Stimulated activated CD4-positive, alpha-beta T cell treated with anti-CD3 and anti-CD28 coated beads, Interleukin-1b, Interleukin-23, amount 100 ng/mL, for 4 hours (primary cell): ENCODE measurements at places on chromosomes 13 and 19.

GRCh38 chr13:36531746-36532486, 99.6 kb downstream of the CCNA1 start:
- no peak for DNase-seq

DNA sequence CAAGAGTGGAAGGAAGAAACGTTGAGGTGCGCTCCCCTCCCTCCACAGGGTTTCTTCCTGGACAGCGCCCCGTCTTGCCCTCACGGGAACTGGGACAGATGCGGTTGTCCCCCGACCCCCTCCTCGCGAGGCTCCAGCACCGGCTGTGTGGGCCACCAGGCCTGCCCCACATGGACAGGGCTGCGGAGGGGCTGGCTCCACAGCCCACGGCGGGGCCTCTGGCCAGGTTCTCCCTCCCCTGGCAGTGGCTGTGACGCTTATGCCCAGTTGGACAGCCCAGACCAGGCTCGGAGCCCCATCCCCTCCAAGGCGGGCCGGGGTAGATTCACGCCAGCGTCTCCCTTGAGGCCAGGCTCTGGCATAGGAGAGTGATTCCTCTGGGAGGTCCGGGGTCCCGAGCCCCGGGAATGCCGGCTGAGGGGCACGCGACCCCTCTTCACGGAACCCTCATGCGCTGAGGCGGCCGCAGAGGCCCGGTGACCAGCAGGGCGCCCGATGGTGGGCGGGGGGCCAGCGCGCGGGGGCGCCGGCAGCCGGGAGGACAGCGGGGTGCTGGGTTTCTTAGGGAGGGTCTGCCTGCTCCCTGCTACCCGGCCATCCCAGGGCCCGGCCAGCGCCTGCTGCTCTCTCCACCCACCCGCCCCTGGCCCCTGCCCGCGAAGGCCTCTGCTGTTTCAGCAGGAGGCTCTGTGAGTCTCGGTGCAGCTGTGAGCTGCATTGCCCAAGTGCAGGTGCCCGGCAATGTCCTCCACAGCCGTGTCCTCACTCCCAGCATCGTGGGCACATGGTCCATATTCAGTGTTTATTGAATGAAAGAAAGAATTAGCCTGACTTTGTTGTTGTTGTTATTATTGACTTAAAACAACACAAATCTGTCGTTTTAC, 20.3 kb upstream of the GAS6 start:
- DNase-seq, result no peak

DNA sequence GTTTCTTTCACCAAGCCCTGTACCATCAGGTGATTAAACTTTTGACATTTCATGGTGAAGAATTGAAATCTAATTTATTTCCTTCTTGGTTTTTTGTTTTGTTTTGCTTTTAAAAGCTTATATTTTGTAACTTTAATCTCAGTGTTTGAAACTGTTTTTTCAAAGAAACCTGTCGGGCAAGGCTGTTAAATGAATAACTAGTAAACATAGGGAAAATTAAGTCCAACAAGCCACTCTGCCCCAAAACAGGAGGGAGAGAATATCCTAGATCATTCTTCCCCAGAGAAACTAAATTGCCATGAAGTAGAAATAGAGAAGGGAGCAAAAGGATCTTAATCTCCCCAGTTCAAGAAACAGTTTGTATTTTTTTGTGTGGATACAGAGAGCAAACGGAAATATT, 98.2 kb downstream of the FREM2 start:
- no peak for DNase-seq

DNA sequence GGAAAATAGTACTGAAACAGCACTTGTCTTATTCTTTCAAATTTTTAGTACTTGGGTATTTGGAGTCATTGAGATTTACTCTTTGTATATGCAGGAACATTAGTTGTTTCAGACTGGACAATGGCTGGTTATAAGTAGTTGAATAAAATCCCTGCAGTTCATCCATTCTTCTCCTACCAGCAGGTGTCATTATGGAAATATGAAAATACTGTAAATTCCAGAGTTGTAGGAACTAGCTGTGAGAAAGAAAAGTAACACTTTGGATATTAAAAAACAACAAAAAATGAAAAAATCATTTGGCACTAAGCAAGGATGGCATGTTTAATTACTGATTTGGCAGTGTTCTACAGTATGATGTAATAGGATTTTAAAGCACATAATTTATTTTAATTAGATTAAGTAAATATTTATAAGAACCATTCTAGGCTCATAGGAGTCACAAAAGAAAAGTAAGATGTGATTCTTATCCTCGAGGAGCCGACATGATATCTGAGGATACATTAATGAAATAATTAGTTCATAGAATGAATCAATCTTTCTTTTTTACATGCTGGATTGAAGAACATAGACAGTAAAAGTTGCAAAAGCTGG, 155.3 kb downstream of the KCNRG start:
- no peak for DNase-seq

- DNase-seq, result no peak
These were observed 583 bp downstream of the TECR start for GRCh38 chr19:14530005-14530348.

GRCh38 chr13:109412283-109412901, 374.0 kb downstream of the IRS2 start:
- DNase-seq, result no peak

DNA sequence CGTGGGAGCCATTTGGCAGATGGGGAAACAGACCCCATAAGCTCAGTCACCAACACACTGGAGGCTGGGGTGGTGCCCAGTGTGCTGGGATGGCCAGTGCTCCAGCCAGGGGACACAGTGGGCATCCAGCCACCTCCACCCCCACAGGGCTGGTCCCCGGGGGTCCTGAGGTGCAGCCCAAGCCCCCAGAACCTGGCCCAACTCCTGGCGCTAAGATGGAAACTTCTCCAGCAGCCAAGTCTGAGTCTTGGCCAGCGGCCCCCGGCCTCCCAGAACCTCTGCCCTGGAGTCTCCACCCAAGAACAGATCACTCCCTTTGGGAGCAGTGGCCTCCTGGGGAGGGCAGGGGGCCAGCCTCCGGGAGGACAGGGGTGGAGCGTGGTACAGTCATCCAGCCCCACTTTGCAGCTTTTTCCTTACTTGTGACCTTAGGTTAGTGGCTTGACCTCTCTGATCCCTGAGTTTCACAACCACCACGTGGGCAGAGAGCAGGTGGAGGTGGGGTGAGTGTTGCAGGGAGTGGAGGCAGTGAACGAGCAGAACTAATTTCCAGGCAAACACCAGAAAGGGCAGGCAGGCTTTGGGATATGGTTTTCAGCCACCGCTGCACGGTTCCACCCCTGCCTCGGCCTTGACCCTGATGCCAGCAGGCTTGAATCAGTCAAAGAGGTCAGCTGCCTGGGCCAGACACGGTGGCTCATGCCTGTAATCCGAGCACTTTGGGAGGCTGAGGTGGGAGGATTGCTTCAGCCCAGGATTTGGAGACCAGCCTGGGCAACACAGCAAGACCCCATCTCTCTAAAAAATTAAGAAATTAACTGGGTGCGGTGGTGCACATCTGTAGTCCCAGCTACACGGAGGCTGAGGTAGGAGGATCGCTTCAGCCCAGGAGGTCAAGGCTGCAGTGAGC, 4.3 kb upstream of the NRTN start:
- no peak for DNase-seq

DNA sequence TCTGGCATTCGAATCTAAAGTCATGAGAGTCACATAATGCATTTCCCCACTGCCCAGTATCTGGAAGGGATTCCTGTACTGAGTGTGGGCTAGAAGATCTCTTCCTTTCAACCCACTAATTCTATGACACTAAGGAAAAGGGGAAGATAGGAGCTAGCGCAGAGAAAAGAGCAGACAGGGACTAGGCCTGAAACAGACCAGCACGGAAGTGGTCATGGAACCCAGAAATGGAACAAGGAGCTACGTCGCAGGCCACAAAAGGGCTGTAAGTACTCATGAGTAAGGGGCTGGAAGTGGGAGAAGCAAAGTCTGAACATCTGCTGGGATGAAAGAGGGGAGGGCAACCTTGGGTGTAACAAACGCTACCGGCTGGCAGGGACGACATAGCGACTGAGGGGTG, 8.6 kb downstream of the ABCC4 start:
- no peak for DNase-seq

DNA sequence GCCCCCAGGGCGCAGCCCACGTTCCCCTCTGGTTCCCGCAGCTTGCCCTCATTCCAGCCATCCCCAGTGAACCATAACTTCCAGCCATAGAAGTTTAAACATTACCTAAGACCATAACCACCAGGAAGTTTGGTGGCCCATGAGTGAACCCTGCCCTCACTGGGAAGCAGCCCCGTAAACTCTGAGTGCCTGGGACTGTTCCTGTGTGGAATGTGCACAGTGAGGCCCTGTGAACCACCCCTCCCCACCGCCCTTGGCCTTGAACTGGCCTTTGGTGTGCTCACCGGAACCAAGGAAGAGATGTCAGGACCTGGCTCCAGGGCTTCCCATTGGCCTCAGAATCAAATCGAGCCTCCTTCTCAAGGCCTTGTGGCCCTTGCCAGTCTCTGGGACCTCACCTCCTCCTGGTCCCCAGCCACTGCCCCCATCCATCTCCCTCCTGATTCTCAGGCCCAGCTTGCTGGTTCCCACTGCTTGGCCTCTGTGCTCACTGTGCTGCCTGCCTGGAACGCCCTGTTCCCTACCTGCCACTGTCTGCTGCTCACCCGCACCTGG, 46.5 kb downstream of the DNM2 start:
- DNase-seq, result no peak

DNA sequence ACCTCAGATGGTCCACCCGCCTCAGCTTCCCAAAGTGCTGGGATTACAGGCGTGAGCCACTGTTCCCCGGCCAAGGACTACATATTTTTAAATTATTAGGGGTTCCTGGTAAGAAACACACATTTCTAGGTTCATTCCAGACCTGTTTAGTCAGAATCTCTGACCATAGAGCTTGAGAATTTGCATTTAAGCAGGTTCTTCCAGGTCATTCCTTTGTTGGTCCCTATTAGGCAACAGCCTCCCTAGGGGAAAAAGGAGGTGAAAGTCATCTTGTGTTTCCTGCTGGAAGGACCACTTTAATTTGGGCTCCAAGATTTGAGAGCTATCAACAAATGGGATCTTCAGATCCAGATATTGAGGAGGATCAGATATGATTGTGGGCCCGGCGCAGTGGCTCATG, 16.3 kb downstream of the S1PR2 start:
- DNase-seq, result no peak

- no peak for DNase-seq
These were observed 854 bp downstream of the RNASEH2B start for GRCh38 chr13:50910485-50910805.

- no peak for DNase-seq
These were observed 617 bp upstream of the IQCN start for GRCh38 chr19:18274781-18275356.

- no peak for DNase-seq
These were observed 184.8 kb upstream of the PCDH20 start for GRCh38 chr13:61600360-61601033.

- no peak for DNase-seq
These were observed 32.4 kb downstream of the PHF11 start for GRCh38 chr13:49528161-49528560.

- no peak for DNase-seq
These were observed 598.1 kb downstream of the TBC1D4 start for GRCh38 chr13:74883834-74884233.

GRCh38 chr13:24624801-24625231, 55.4 kb upstream of the ATP12A start:
- no peak for DNase-seq

GRCh38 chr19:21210037-21210621, 68.3 kb downstream of the ZNF431 start:
- DNase-seq, result no peak

GRCh38 chr13:30957258-30957943, 24.9 kb downstream of the TEX26 start:
- DNase-seq, result no peak

- DNase-seq, result no peak
These were observed 3.1 kb downstream of the ZNF383 start for GRCh38 chr19:37221136-37221535.

DNA sequence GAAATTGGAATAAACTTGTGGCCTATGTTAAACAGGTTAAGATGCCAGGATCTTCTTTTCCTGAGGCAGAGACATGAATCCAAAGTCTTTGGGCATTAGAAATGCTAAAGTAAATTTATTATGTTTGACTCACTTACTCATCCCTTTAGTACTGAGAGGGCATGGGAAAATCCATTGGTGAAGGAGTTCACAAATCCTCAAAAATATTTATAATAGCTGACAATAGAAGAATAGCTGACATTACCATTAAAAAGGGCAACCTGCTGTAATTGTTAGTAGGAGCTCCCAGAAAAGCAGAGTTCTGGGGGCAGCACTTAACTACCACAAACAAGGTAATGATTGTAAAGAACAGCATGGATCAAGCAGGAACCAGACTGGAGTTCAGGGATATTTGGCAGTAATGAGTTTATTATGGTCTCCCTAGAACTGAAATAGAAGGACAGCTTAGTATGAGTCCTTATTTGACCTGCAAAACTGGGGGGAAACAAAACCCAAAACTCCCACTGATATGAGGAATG, 285.8 kb upstream of the KLHL1 start:
- DNase-seq, result no peak

GRCh38 chr13:99422586-99423220, 78.6 kb upstream of the TM9SF2 start:
- no peak for DNase-seq

- DNase-seq, result no peak
These were observed 24.5 kb downstream of the GP6 start for GRCh38 chr19:55013596-55013995.

- no peak for DNase-seq
These were observed 12.8 kb downstream of the MIR17HG start for GRCh38 chr13:91360246-91360751.

- no peak for DNase-seq
These were observed 9.6 kb upstream of the SACS start for GRCh38 chr13:23443110-23443509.

GRCh38 chr13:44566601-44567000, 9.5 kb downstream of the TSC22D1 start:
- no peak for DNase-seq

DNA sequence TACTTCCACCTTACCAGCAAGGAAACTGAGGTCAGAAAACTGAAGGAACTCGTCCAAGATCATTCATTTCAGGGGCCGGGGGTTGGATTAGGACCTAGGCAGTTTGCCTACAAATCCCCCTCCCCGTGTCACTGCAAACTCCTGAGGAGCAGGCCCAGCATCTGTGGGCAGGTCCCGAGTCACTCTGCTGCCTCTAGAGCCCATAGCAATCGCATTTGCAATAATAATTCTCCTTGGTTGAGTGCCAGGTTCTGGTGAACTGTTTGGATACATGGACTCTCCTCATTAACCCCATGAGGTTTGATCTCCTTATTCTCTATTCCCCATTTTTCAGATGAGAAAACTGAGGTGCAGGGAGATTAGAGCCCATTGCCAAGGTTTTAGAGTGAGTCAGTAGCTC, 903 bp downstream of the PIN1 start:
- DNase-seq, result no peak

DNA sequence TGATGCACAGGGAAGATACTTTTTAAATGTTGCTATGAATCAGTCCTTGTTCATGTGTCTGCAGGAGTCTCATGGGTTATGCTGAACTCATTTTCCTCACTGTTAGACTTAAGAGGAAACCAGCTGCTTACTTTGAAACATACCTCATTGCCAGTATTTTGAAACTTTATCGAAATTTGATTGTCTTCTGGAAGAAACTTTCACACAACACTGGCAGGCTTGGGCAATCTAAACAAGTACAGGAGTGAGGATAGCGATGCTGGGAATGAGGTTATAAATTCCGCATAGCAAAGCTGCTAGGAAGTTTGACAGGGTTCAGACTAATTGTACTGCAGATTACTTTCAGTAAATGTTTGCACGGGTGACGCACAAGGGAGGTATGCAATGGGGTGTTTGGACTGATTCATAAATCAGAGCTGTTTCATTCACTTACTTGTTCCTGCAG, 245.7 kb downstream of the DNAJC15 start:
- DNase-seq, result no peak
